ENCODE measurements at places on chromosomes 2 and 18.

- no peak for DNase-seq
These were observed 116.7 kb downstream of the PTRHD1 start for GRCh38 chr2:24676493-24676892.

DNA sequence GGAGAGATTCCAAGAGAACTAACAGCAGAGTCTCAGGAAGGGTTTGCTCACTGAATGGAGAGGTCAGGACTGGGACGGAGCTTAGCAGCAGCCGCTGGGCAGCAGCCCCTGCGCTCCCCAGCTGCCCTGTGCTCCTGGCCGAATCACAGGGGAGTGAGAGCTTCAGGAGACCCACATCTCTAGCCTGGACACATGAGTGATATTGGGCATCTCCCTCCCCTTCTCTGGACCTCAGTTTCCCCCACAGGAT is 511 bp downstream of the MATN3 start:
- no peak for DNase-seq

DNA sequence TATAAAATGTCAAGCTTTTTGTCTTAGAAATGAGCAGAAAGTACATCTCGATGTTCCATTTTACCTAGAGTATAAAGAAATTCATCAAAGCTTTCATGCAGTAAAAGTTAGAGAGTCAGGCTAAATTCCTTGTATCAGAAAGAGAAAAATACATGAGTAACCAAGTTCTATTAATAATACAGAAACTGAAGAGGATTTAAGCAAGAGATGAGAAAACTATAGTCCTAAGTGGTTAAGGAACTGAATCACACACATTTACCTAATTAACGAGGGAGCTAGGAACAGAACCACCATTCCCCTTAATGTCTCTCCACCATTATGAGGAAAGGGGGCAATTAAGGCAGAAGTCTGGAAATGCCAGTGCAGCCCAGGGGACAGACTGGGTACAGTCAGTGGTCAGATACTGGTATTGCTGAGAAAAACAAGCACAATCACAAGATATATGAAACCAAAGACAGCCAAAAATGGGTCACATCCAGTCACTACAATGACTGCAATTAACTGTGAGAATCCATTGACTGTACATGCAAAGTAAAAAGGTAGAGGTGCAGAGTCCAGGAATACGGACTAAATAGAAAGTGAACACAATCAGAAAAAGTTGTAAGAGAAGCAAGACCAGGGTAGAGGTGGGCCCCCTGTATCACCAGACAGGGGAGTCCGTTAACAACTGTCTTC is 23.9 kb downstream of the MAP4K3 start:
- DNase-seq, result no peak

- no peak for DNase-seq
These were observed 134.1 kb downstream of the CD226 start for GRCh38 chr18:69813559-69813958.

DNA sequence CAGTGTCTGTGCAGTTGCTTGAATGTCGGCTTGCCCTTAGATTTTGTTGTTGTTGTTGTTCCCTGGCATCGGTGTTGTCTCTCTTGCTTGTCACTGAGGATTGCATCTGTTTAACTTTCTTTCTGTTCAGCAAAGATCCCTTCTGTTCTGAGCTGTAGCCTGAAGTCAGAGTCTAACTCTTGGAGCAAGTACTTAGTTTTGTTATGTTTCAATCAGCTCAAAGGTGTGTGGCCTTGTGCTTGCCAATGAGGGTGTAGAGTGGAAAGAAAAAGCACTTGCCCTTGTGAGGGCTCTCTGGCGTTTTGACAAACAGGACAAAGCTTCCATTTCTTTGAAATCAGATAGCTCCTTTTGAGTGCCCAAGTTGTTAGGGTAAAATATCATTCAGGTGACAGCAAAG is 757.1 kb upstream of the CDH7 start:
- no peak for DNase-seq

- DNase-seq, result no peak
These were observed 56.1 kb upstream of the C2orf15 start for GRCh38 chr2:99085421-99085820.

- DNase-seq, result no peak
These were observed 303.9 kb downstream of the CPS1 start for GRCh38 chr2:210860276-210860675.

- DNase-seq, result no peak
These were observed 67.9 kb downstream of the LRRFIP1 start for GRCh38 chr2:237695201-237695780.

DNA sequence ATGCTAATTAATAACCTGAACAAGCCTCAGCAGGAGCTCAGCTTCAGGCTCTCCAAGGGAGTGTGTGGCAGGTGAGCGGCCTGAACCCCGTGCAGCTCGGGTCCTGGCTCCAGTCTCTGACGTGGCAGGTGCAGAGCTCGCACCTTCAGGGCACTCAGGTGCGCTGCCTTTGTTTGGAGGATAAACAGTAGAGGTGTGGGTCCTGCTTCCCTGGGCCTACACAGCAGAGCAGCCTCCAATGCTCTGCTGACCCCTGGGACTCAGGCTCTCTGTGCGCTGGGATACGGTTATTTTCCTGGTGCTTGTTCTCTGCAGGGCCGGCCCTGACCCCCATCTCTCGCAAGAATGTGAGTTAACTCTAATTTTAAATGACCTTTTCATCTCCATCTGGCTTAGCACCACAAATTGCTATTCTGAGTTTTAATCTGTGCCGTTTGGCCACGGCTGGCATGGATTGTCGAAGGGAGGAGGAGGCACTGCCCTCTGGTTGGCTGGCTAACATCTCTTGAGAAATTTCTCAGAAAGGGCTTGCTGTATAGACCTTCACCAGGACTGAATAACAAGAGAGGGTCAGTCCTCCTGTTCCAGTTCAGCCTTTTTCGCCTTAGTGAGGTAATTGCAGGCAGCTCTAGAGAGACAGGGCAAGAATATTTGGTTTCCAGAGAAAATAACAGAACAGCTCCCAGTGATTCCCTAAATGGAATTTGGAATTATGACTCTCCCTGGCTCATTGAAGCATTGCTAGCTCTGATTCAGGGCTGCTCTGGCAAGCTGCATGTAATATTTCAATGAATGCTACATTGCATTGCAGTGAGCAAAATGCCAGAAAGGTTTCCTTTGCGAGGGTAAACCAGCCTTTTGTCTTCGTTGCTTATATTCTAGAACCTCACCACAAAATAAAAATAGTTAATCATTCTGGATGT is 161.8 kb downstream of the DCDC2C start:
- no peak for DNase-seq

DNA sequence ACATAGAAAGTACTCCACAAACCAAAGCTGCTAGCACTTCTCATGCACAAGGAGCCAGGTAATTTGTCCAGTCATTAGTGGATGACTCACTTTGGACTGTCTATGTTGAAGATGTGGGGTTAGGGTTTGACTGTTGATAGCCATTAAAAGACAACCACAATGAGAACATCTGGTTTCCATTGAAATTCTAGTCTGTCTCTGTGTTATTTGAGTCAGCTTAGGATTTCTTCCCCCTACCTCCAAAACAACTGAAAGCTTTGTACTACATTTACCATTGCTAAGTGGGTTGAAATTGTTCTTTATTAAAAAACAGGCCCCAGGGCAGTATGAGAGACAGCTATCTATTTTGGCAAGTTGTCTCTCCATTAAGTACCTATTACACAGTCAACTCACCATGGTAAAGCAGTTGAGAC is 50.2 kb upstream of the ANKRD44 start:
- DNase-seq, result no peak
